ENCODE measurements at places on chromosomes 1 and 21.

DNA sequence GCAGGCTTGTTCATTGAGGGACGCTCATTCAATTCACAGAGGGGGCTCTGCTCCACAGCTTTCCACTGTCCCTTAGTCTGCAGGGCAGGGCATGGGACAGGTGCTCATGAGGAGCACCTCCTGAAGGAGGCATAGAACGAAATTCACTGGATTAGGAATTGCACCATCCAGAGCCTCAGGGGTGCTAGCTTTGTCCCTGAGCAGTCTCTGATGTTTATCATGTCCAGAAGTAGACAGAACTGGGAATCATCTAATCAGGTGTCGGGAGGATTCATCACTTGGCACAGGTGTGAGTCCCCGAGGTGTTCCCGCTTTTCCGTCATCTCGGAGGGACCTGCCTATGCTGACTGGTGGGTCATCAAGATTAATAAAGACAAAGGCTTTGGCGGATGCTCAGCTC, 321.4 kb downstream of the AJAP1 start:
- no peak for DNase-seq

DNA sequence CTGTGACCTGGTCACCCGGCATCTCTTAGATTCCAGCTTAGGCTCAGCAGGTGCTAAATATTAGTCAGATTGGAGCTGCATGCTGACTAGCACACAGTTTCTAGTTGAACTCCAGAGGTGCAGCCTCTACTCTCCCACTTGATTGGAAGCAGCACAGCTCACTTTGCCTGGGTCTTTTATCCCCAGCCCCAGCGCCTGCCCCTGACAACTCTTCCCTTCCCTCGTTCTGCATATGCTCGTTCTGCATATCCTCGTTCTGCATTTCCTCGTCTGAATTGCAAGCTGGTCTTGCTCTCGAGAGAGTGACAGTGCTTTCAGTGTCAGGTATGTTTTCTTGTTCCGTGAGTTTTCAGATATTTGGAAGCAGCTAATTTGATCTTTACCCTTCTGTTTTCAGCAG, 11.7 kb downstream of the COL18A1 start:
- no peak for DNase-seq

GRCh38 chr1:35173909-35174540, 18.9 kb downstream of the SFPQ start:
- DNase-seq, result no peak

GRCh38 chr1:26067432-26067911, at the start of gene TRIM63:
TSS of gene TRIM63 (minus strand) at chr1:26067630. CDS start at chr1:26067494, 136 bp downstream.
- no peak for DNase-seq

DNA sequence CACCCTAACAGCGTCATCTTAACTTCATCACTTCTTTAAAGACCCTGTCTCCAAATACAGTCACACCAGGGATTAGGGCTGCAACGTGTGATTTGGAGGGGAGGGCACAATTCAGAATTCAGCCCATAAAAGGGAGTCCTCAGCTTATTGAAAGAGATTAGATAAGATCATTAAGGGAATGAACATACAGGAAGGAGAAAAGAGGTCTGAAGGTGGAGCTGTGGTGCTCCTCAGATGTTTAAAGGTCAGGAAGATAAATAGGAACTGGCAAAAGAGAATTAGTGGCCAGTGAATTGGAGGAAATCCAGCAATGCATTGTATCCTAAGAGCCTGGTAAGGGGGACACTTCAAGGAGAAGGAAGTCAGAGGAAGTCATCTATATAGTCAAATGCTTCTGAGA, 113.5 kb downstream of the PROX1 start:
- no peak for DNase-seq

- no peak for DNase-seq
Observed at GRCh38 chr1:219210067-219210466, 36.4 kb downstream of the LYPLAL1 start.

- DNase-seq, result no peak
Observed at GRCh38 chr1:59243550-59243949, 53.3 kb upstream of the FGGY start.

DNA sequence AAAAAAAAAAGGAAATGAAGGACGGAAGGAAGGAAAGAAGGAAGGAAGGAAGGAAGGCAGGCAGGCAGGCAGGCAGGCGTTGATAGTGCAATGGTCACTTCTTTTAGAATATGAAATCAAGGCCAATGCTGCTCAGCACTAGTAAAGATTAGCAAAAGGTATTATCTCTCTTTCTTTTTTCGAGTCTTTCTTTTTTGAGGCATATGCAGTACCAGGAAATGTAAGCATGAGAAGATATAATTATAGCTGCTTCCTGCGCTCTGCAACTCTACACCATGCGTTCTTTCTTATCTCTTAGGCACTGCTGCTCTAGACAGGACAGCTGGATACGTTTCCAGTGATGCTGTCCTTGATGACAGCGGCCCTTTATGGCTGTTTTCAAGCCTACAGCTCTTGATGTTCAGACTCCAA, 1512.5 kb upstream of the B3GALT2 start:
- DNase-seq, result no peak

DNA sequence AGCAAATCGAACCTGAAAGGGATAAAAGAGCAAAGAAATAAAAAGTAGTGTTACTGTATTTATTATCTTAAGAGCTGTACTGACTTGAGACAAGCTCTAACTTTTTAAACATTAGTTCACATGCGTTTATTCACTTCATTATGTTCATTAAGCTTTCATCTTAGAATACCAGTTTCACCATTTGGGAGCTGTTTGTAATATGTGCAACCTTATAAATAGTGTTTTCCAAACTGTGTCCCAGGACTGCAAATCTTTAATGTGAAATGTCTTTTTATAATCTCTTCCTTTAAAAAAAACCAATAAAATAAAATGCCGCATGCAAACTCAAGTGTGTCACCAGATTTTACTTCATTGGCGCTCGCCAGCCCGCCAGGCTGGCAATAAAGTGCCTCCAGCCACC, 28.3 kb downstream of the LGALS8 start:
- no peak for DNase-seq

- DNase-seq, result no peak
Observed at GRCh38 chr1:109621379-109622136, 1.9 kb downstream of the AMPD2 start.

- no peak for DNase-seq
Observed at GRCh38 chr1:41920658-41921057, 1.9 kb upstream of the HIVEP3 start.

DNA sequence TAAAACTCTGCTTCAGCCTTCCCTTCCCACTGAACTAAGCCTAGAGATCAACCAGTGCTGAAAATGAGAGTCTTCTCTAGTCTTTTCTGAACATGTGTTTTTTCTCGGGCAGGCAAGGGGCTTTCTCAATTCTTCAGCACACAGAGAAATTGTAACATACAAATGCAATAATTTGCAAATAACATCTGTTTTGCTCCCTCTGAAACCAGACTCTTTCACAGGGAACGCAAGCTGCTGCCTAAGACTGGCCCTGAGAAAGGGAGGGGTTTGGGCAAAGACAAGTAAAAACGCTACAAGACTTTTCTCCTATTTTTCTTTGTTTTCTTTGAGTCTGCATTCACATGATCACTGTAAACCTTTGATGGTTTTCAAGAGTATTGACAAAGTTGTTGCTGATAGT, 39.6 kb upstream of the VN1R5 start:
- no peak for DNase-seq

DNA sequence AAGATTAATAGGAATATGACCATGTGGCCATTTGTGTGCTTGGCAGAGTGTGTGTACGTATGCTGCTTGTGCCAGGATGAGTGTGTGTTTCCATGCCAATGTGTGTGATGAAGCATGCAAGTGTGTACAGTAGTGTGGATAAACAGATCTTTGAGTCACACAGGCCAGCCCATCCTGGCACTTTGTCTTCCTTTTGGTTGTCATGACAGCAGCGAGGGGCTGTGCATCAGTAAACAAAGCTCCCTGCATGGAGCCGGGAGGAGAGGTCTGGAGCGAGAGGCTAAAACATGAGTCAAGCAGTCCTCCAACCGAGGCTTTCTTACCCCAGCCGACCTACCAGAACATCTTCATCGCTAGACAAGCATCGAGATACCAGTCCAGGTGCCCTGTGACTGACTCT, 221.2 kb downstream of the CACNA1E start:
- no peak for DNase-seq

DNA sequence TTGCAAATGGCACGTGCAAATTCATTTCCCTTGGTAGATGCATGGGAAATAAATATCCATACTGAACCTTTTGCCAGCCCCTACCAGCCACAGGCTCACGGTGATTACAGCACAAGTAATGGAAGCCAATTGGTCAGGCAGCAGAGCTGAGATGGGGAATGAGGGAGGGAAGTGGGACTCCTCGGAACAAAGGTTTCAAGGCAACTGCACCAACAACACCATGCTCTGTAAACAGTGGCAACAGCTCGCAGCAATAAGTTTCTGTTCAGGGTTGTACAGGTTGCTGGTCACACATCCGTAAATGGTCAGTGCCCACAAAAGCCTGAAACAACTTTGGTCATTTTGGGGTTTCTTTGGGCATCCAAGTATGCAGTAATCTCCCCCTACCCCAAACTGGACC, 62.7 kb upstream of the LPGAT1 start:
- DNase-seq, result no peak

DNA sequence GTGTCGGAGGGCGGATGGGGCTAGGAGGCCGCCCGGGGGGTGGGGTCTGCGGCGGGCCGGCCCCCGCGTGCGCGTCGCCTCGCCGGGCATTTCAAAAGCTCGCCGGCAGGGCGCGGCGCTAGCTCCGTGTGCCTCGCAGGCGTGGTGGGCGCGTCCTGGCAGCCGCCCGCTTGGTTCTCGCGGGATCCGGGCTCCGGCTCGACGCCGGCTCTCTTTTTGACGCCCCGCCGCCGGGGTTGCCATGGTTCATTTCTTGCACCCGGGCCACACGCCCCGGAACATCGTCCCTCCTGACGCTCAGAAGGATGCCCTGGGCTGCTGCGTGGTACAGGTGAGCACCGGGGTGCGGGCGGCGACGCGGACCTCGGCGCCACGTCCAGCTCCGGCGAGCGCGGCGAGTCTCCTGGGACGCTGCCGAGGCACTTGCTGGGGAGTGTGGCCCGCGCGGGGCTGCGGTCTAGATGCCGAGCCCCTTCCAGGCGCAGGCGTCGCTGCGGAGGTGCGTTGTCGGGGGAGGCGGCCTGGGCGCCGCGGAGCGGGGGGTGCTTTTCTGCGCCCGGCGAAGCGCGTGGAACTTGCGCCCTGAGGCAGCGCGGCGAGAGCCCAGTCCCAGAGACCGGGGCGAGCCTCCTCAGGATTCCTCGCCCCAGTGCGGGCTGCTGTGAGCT, at the start of gene ZYG11A:
Gene ZYG11A (plus strand): TSS at position 118 of the 668 bp plus-strand sequence. CDS start 124 bp downstream, at position 242.
- peak; percentile 59 for DNase-seq

DNA sequence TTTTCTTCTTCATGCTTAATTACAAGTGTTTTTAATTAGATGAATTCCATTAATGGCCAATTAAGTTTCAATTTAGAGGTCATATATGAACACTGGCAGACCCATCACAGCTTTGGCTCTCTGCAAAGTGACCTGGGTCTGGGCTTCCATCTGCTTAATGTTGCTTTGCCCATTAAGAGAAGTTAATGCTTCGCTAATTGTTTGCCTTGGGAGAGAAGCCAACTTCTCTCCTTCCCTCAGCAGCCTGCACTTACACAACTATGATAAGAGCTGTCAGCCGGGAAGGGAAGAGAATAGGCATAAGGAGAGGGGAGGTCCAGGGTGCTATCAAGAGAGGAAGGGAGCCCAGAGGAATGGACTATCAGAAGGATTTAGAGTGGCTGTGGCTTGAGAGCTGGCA, 29.0 kb upstream of the CCDC190 start:
- no peak for DNase-seq

DNA sequence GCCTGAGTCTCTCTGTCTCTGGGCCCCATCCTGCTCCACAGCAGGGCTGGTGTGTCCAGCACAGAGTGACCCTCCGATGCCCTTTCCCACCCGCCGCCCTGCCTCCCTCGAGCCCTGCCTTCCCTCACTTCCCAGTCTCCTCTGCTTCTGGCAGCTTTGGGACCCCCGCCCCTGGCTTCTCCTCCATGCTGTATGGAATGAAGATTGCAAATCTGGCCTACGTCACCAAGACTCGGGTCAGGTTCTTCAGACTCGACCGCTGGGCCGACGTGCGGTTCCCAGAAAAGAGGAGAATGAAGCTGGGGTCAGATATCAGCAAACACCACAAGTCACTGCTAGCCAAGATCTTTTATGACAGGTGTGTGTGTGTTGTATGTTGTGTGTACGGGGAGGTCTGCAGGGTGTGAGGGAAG, 14.3 kb downstream of the MOV10 start:
- DNase-seq, result no peak

DNA sequence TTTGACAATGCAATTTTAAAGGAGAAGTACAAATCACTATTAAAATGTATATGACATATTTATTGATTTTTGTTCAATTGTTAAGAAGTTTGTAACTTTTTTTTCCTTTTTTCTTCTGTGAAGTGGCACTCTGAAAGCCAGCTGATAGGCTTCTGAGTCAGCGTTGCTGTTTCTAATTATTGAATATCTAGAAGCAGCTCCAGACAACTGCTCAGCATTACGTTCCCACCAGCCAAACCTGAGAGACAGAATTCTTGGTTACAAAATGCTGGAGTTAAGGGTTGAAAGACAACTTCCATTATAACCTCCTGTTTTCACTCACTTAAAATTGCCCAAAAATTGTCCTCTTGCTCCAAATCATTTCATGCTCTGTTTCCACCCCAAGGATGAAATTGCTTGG, 31.4 kb upstream of the LMX1A start:
- DNase-seq, result no peak

DNA sequence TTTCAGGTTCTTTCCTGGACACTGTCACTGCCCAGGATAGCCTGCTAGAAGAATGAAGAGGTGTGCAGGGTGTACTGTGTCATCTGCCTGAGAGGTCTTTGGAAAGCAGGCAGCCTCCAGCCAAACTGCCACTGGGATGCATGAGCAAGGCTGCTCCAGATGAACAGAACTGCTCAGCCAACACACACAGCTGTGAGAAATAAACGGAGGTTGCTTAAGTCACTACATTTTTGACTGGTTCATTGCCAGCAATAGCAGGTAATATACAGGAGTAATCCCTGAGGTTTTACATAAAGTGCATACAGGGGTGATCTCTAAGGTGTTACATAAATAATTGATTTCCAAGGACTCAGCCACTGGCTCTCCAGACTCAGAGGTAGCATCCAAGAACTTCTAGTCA, 516.9 kb downstream of the BRINP3 start:
- no peak for DNase-seq

DNA sequence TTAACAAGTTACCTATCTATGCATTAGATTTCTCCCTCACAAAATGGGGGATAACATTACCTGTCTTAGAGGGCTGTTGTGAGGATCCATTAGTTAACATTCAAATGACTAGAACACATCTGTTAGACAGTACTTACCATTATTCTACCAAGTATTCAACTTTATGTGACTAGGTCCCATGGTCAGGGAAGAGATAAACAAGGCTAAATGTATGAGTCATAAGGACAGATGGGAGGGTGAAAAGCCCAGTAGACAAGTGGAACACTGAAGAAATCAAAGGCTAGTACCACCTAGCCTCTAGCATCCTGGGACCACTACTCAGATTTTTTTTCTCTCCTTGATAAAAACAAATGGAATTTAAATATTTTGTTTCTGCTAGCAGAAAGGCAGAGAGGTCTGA, 9.0 kb upstream of the VHLL start:
- DNase-seq, result no peak

- DNase-seq, result no peak
Observed at GRCh38 chr1:57311006-57311405, 112.9 kb downstream of the DAB1 start.
